Activated CD8-positive, alpha-beta T cell treated with anti-CD3 and anti-CD28 coated beads for 36 hours (primary cell): ENCODE measurements at places on chromosomes 12 and 14. TPM values are rescaled to one million over a fixed set of nuclear protein-coding genes. Genes with fewer than 3 reads are reported as not detected.
A peak's percentile ranks its signal among the peaks of the same experiment; 100 is the strongest.

The TAS2R50 gene
- total RNA-seq, result not detected

The CLEC4D gene
- not detected for total RNA-seq

- DNase-seq, result no peak
These were observed 11.3 kb downstream of the ESPL1 start for GRCh38 chr12:53279283-53279869.

GRCh38 chr12:31011336-31011735 lies 62.3 kb upstream of the DDX11 start:
- DNase-seq, result no peak

The CISTR gene
- not detected for total RNA-seq

- DNase-seq, result no peak
These were observed 145.6 kb downstream of the LRIG3 start for GRCh38 chr12:58774731-58775130.

The SLC7A8 gene
- 1.9 TPM for total RNA-seq

The CRIP1 gene
- total RNA-seq, result 95.7 TPM

- peak; percentile 64 for DNase-seq
These were observed 5.9 kb downstream of the GPR84 start for GRCh38 chr12:54358191-54358944.

The AP1G2 gene
- 155 TPM for total RNA-seq

The KCNC2 gene
- total RNA-seq, result not detected

DNA sequence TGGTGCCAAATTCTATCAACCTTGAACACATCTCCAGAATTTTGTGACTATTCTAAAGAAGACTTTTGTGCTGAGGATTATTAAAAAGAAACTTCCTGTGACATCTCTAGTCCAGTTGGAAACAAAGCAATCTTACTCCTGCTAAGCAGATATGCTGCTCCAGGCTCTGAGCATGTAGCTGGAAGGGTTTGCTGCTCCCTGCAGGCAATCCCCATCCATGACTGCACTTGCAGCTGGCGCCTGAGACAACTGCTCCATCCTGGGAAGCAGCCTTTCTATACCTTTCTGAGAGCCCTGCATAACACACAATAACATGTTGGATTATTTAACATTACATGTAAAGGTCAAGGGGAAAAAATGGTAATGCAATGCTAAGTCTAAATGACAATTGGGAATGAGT lies 105.1 kb downstream of the NDUFA12 start:
- no peak for DNase-seq

The EID3 gene
- total RNA-seq, result 4.8 TPM

GRCh38 chr12:46342562-46343033 lies 30.0 kb downstream of the SLC38A2 start:
- peak; percentile 41 for DNase-seq

DNA sequence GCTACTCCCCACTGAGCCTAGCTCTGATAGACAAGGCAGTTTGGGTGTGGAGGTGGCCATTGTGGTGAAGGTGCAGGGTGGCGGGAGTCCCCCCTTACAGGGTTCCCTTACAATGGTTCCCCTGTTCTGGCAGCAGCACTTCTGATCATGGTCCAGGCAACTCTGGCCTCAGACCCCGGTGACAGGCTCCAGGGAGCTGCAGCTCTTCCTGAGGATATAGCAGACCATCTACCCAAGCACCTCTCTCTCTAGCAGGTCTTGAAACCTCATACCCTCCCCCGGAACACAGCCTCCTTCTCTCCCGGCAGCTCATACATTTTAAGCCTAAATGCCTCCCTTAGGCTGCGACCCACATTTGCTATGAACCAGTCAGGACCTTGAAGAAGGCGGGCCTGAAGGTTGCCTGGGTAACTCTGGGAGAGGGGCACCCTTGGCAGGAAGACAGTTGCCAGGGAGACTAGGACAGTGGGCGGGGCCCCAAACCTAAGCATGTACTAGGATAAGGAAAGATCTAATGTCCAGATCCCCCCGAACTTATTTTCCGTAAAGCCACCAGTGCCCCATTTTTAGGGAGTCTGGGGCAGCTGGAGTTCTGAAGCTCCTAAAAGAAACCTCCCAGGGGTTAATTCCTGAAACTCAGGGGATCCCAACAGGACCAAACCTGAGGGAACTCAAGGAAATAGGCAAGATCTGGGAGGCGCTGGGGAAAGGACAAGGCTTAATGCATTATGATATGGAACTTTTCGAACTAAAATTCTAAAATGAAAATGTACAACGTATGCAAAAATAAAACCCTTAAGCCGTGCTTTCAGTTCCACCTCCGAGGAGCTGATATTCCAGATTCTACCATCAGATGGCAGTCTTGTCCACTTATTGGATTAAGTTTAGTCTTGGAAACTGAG lies 4.5 kb upstream of the GDF11 start:
- peak; percentile 92 for DNase-seq

The GPRC5D gene
- total RNA-seq, result not detected

The GAPDH gene
- 9,234 TPM for total RNA-seq

DNA sequence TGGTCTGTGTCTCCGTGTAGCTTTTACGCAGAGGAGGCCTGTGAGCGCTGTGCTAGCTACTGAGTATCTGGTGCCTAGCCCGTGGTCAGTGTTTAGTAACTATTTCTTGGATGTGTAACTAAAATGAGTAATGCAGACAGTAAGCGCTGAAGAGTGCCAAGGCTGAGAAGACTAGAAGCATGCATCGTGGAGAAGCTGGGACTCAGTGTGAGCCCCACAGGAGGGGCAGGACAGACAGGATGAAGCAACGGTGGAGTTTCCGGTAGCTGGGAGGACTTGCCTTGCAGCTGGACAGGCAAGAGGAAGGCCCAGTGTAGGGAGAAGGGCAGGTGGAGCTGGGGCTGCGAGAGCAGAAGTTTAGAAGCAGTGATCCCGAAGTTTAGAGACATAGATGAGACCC lies 233.4 kb upstream of the FKBP4 start:
- DNase-seq, result no peak

The PAX9 gene
- not detected for total RNA-seq

- no peak for DNase-seq
These were observed 123.8 kb downstream of the PDZRN4 start for GRCh38 chr12:41311883-41312282.

The SLIRP gene
- total RNA-seq, result 148 TPM

DNA sequence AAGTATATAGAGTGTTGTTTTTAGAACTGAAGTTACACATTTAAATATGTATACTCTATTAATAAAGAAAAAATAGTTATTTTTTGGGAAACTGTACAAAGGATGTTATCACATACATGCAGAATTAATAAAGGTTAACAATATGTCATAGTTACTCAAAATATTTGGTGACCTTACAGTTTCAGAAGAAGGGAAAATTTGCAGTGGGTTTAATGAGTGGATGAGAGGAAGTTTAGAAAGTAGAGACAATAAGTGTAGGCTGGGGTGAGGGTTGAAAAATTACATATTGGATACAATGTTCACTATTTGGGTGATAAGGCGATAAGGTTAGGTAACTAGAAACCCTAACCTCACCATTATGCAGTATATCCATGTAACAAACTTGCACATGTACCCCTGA lies 13.5 kb downstream of the WNK1 start:
- no peak for DNase-seq

The CLEC1B gene
- not detected for total RNA-seq

DNA sequence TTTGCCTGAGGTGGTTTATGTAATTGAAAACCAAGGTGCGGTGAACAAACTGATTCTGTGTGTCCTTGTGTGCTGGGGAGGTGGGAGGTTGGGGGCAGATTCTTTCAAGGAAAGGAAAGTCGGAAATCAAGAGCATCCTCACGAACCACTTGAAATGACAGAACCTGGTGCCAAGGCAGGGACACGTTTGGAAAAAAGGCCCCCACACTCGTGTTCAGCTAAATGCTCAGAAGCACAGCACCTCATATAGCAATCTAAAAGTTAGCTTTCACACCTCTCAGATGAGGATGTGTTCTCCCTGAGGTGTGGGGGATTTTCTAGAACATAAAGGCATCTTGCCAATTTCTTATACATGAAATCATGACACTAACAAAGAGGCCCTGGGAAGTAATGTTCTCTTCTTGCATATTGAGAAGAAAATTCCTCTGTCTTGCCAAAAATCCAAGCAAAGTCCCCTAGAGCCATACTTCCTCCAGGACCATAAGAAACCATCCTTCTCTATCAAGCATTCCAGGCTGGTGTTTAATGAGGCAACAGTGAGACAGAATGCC lies 119.6 kb downstream of the PLXNC1 start:
- DNase-seq, result no peak

DNA sequence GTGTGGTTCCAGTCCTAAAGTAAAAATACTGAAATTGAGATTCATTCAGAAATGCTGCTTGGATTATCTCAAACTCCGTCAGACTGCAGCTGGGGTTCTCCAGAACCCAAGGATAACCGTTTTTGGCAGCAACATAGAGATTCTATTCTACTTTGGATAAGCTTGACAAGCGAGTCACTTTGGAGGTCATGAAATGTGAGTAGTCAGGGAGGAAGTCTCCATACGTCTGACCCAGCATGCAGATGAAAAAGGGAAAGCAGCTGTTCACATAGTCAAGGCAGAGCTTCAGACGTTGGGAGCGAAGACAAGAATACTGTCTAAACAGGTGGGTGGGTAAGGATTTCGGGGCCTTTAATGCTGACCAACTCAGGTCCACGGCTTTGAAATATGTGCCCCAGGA lies 14.9 kb upstream of the HSP90B1 start:
- no peak for DNase-seq

DNA sequence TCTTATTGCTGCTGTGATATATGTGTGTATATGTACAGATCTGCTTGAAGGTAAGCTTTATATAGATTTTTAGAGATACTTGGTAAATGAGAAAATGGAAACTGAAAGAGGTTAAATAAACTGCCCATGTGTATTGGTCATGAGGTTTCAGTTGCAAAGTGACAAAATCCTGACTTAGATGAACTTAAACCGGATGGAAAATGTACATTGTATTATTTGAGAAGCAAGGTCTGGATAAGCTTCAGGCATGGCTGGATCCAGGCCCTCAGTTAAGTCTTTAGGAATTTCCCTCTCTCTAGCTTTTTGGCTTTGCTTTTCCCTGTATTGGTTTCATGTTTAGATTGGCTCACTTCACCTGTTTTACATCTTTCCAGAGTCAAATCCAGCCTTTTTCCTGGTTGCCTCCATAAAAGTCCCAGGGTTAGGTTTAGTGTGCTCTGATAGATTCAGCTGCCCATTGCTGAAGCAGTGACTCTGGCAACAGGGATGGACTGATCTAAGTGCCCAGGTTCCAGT lies 21.0 kb upstream of the MAP1LC3B2 start:
- DNase-seq, result no peak

The MFAP5 gene
- not detected for total RNA-seq

- no peak for DNase-seq
These were observed 19.8 kb downstream of the MYRFL start for GRCh38 chr12:69844836-69845235.

The TMEM253 gene
- total RNA-seq, result not detected

GRCh38 chr14:81434230-81434629 lies 34.1 kb upstream of the STON2 start:
- peak; percentile 11 for DNase-seq

The RPL10L gene
- not detected for total RNA-seq

The RPGRIP1 gene
- total RNA-seq, result not detected

GRCh38 chr12:7136676-7137075 lies 6.5 kb downstream of the CLSTN3 start:
- DNase-seq, result no peak

DNA sequence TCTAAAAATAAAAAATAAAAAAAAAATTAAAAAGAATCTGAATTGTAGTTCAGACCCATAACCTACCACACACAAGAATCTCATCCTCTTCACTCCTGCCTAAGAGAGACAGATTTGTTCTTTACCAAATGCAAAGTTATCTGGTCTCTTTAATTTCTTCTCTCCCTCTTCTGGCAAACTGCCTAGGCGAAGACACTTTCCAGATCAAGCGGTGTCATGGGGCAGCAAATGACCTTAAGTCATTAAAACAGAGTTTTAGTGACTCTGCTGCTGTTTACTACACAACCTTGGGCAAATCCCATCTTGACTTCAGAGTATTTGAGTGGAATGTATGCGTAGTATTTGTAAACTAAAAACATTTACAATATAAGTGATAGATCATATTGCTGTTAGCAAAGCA lies 60.9 kb upstream of the NID2 start:
- no peak for DNase-seq

The TMEM132C gene
- not detected for total RNA-seq

DNA sequence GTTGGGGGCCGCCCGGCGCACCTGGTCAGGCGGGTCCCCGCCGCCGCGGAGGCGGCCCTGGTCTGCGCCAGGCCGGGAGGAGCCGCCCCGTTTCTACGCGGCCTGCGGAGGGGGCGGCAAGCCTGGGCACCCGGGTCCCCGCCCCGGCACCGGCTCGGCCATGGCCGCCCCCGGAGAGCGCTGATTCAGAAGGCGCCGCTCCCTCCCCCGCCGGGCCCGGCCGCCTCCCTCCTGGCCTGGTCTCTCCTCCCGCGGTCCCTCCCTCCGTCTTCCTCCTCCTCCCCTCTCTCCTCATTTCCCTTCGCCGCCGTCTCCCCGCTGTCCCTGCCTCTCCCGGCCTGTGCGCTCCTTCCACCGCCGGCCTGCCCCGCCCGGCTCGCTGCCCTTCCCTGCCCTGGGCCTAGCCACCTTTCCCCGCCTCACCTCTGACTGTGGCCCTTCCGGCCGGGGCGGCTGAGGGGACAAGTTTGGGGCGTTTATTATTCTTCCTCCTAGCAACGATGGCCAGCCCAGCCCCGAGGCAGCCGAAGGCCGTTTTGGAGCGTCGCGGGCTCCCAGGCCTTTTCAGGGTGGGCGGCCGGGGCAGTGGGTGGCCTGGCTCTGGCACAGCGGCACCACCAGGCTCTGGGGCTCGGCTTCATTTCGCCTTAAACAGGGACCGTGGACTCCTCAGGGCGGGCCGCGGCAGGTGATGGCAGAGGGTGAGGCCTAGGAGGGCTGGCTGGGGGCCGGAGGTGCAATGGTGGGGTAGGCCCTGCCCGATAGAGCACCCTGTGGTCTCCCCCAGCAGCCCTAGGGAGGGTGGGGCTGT lies 768 bp downstream of the CEP170B start:
- peak; percentile 53 for DNase-seq

DNA sequence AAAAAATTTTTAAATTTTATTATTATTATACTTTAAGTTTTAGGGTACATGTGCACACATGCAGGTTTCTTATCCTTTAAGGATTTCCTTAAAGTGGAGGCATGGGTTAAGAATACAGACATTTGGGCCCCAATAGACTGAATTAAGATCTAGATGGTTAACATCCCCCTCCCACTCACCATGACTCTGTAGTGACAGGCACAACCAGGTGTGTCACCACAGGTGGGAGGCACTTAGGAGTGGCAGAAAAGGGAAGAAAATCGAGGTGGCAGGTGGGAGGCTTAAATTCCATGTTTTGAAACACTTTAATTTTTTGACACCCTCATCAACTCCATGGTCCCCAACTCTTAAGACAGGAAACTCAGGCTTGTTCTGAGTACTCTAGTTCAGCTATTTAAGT lies 37.6 kb upstream of the GRIP1 start:
- DNase-seq, result peak; percentile 25
